ENCODE measurements at places on chromosomes 12 and 14. TPM values are rescaled to one million over a fixed set of nuclear protein-coding genes. Genes with fewer than 3 reads are reported as not detected.

DNA sequence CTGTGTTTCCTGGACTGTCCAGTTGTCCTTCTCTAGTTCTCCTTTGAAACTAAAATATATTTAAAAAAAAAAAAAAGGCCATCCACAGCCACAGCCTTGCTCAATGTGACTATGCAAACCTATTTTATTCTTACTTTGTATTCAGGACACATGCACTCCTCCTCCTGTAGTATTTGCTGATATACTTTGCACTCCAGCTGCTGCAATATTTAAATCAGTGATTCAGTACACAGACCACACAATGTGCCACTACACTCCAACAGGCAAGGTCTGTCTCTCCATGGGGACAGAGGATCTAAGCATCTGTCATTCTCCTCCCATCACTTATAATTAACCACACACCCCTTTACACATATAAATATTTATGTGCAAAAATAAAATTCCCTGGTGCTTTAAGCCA is 40.2 kb upstream of the CCDC196 start:
- no peak for DNase-seq

DNA sequence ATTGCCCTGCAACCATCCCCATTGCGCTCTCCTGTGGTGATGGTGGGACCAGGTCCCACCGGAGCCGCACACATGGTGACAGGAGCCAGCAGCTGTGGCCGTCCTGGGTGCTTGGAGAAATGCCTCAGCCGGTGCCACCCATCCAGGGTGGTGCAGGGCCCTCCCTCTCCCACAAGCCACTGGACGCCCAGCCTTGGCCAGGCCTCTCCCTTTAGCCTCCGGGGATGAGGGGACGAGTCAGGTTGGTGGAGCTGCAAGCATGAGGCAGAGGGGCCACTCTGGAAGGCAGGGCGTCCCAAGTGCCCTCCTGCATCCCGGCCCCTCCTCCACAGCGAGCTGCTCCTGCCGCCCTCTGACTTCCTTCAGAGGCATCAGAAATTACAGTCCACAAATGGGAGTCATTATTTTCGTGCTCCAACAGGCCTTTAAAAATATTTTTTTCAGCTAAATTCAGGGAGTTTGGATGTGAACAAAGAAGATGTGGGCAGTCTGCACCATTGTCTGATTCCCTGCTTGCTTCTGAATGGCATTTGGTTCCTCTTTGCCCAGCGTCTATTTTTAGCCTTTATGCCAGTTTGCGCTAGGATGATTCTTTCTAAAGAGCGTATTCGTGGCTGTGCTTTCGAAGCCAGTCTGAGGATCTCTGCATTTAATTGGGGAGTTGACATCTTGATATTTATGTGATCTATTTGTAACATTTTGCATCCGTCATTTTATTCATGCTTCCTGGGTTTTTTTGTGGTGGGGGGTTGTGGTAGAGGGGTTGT is 189.4 kb downstream of the ADGRD1 start:
- no peak for DNase-seq

DNA sequence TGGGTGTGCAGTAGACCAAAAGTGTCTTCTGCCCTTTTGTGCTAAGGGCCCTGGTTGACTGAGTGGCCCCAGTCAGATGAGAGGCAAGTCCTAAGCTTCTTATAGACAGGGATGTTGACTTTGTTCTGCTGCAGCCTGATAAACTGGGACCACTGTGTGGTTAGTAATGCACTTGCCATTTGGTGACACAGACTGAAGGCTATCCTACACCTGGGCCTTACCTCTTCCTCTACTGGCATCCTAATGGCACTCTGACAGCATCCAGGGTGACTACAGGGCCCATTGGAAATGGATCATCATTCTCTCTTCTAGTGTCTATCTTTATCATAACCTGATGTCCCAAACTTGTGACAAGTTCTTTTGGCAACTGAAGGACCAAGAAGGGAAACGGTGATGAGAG is 3.3 kb downstream of the SDR39U1 start:
- DNase-seq: no peak

DNA sequence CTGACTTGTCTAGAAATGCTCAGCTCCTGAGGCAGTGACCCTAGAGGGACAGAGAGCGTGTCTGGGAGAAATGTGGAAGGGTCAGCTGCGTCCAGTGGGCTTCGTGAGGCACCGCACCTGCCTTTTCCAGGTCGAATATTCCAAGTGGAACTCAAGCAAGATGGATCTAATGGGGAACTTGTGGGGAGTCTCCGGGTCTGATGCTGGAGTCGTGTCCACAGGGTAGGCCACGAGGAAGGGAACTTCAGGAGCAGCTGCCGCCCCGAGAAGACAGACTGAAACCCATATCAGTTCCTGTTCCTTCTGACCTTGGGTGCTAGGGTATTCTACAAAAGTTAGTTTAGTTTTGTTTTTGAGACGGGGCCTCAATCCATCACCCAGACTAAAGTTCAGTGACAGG is 67.5 kb downstream of the TNFAIP2 start:
- DNase-seq: no peak

GRCh38 chr12:75717902-75718301 is 206.5 kb upstream of the KRR1 start:
- no peak for DNase-seq

DNA sequence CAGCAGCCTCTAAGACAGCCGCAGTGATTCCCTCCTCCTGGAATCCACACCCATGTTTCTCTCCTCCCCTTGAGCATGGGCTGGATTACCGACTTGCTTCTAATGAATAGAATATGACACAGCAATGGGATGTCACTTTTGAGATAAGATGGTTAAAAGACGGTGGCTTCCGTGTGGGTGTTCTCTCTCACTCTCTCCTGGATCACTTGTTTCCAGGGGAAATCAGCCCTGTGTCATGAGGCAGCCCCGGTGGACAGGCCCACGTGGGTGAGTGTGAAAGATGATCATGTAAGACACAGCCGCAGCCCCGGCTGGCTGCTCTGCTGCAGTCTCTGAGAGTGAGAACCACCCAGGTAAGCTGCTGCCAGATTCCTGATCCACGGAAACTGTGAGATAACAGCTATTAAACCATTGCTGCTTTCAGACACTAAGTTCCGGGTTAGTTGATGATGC is 10.7 kb downstream of the MOAP1 start:
- DNase-seq: no peak

- no peak for DNase-seq
Observed at GRCh38 chr12:24632466-24632865, 316.4 kb downstream of the BCAT1 start.

- DNase-seq: peak; percentile 79
Observed at GRCh38 chr14:88834883-88835431, 10.5 kb downstream of the TTC8 start.

DNA sequence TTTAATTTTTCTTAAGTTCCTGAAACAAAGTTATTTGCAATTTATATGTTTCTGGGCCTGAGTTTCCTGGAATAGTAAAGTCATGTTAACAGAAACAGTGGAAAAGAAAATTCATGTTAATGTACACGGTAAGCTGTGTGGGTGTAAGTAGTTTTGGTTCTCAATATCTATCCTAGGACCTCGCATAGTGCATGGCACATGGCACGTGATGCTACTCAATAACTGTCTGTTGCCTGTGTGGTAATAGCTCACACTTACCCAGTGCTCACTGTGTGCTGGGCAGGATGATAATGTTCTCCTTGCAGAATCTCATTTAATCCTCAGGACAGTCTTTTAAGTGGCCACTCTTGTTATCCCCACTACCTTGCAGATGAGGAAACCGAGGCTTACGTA is 100.7 kb downstream of the DUSP16 start:
- DNase-seq: no peak

DNA sequence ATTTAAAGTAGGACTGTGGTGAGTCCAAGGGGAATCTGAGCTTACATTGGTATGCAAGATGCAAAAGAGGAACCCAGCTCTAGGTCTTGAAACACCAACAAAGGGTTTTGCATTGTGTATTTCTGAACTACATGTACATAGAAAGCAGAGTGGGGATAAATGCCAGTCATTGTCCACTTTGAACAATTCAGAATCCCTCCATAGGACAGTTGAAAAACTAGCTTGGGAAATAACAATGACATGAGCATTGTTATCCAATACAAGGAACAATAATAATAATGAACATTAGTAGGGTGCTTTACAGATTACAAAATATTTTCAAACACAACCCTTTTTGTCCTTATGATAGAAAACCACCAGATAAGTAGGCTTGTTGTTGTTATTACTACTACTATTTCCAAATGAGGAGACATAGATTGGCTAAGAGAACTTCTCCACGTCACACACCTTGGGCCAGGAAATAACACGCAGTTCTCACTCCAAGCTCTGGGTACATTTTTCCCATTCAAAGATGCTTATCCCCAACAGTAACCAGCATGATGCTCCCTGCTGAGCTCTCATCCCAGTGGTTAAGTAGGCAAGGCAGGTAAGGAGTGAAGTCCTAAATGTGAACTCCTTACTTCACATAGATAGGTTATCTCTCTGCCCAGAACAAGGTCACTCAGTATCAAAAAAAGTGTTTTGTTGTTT is 51.7 kb upstream of the RASSF8 start:
- DNase-seq: no peak

DNA sequence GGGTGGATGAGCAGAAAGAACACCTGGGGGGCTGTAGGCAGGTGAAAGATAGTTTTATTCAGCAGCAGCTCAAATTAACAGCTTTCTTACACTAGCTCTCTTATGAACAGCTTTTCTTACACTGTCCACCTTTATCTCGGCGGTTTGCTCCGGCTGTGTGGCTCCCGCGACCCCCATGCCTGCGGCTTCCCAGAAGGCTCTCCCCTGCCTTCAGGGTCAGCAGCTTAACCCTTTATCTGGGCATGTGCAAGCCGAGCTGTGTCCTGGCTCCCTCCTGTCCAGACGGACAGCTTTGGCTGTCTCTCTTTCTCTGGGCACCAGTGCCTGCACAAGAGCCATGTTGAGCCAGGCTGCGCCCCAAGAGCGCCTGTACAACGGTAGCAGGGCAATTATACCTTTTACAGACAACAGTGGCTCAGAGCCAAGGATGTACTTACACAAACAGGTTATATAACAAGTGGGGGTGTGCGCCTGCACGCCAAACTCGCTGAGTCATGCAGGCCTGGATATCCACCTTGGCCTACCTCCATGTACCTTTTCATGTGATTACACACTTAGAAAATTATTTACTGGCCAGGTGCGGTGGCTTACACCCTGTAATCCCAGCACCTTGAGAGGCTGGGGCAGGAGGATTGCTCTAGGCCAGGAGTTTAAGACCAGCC is 28.5 kb upstream of the KLHL42 start:
- DNase-seq: no peak

GRCh38 chr14:74552623-74553022 is 59.1 kb downstream of the ISCA2 start:
- DNase-seq: peak; percentile 2

Gene PIANP
- total RNA-seq: 4.0 TPM

GRCh38 chr12:164207-164606 is 49.8 kb downstream of the SLC6A12 start:
- no peak for DNase-seq

DNA sequence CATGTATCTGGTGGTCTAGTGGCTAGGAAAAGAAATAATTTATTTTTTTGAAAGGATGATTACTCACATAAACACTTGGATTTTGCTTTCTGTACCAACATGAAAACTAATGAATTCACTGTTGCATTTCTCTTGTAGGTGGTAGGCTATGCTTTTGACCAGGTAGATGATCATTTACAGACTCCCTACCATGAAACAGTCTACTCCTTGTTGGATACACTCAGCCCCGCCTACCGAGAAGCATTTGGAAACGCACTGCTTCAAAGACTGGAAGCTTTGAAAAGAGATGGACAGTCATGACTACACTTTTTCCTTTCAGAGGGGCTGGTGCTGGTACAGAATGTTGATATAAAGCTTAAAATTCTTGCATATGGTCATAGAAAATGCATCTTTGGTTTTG is 6.5 kb upstream of the AK7 start:
- no peak for DNase-seq

Gene PRIM1
- total RNA-seq: 13.1 TPM

Gene PLEKHD1
- 0.05 TPM for total RNA-seq

DNA sequence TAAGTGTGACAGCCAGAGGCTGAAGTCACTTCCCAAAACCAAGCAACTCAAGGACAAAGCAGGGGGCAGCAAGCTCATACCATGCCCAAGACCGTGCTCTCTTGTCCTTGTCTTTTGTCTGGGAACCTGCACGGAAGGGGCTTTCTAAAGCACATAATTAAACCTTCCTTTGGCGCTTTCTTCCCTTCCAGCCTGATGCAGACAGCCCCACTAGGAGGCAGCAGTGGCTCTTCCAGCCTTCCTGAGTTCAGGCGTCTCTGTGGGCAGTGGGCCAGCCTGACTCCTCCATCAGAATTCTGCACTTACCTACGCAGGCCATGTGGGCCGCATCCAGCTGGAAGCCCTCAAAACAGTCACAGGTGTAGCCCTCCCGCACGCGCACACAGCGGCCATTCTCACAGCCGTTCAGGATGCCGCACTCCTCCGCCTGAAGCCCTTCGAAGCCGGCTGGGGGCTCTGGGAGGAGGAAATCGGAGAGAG is 7.6 kb downstream of the ISCA2 start:
- DNase-seq: peak; percentile 46

GRCh38 chr14:83860631-83861155 is 1669.3 kb upstream of the FLRT2 start:
- DNase-seq: no peak

DNA sequence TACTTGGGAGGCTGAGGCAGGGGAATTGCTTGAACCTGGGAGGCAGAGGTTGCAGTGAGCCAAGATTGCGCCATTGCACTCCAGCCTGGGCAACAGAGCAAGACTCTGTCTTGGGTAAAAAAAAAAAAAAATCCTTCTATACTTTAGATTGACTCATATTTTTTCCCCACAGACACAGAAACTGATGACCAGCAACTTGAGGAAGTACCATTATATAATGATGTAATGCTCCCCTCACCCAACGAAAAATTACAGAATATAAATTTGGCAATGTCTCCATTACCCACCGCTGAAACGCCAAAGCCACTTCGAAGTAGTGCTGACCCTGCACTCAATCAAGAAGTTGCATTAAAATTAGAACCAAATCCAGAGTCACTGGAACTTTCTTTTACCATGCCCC is 24.3 kb upstream of the SNAPC1 start:
- DNase-seq: no peak

DNA sequence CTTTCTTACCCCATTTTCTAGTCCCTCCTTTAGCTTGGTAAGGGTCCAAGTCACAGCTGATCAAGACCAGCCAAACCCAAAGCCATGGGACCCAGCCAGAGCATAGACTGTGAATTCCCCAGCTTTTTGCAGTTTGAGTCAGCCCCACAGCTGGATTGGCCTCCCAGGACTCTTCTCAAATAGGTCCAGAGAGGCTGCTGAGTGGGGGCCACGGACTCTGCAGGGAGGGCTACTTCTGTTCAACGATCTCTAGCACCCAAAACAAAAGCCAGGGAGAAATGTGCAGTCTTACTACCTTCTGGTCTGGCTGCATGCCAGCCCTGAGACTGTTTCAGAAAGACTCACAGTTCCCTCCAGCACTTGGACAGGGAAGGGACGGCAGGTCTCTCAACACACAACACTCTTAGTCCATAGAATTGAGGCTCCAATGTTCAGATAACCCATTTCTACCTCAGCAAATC is 1.6 kb downstream of the VDR start:
- DNase-seq: peak; percentile 25

- DNase-seq: peak; percentile 58
Observed at GRCh38 chr14:22900081-22900799, 17.2 kb downstream of the REM2 start.

DNA sequence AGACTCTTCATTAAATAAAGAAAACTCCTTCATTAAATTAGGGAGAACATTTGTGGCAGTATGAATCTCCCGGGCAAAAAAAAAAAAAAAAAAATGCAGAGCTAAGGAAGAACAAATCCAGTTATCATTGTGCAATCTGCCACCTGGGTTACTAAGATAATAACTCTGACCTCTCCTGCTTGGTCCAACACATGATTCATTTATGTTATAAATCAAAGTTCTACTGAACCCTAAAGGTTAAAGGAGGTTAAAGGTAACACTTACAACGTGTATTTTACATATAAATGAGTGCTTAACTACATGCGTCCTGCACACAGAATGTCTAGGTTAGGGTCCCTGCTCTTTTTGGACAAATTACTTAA is 4.2 kb downstream of the TGFB3 start:
- DNase-seq: no peak

Gene RFX4
- not detected for total RNA-seq

Measured in HFFc6 (cell line).